Activated T-cell treated with anti-CD3 and anti-CD28 coated beads, Interleukin-2, amount 50 U/mL, for 4 hours (primary cell): ENCODE measurements at places on chromosomes 6 and 20. TPM values are rescaled to one million over a fixed set of nuclear protein-coding genes. Genes with fewer than 3 reads are reported as not detected.

Gene HLA-DQA1
- total RNA-seq: 6.7 TPM

DNA sequence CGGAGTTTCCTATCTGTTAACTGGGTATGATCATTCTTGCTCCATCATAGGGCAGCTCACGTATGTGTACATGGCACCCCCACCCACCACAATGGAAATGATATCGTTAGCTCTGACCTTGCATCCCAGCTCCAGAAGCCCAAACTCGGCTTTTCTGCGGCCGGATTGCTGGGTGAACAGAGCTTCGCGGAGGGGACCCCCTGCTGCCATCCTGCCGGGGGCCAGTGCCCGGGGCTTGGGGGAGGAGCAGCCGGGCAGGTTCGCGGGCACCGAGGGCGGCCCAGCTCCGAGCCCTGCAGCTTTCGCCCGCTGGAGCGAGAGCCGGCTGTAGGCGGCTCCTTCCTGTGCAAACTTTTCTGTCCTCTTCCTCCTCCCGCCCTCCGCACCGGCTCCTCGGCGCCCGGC, 24.9 kb upstream of the FUCA2 start:
- peak; percentile 27 for DNase-seq

DNA sequence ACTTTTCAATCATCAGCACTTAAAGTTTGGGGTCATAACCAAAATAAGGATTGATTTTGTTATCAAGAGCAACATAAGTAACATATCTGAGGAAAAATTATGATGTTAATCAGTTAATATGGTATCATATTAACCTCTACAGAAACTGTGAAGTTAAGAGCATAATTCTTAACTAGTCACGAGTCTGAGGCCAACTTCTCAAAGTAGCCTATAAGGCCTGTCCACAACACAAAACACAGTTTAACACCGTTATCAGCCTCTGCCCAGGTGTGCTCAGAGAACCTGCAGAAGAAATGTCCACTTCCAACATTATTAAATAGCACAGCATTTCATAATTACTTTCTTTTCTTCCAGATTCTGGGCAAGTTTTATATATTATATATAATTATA, 1.1 kb downstream of the STX7 start:
- no peak for DNase-seq

- no peak for DNase-seq
Measured at GRCh38 chr6:12709116-12709515, 7.5 kb upstream of the PHACTR1 start.
